Stimulated activated CD8-positive, alpha-beta memory T cell treated with anti-CD3 and anti-CD28 coated beads, Interleukin-2, amount 100 ng/mL, for 1 hour (primary cell): ENCODE measurements at places on chromosomes 6 and 20.

DNA sequence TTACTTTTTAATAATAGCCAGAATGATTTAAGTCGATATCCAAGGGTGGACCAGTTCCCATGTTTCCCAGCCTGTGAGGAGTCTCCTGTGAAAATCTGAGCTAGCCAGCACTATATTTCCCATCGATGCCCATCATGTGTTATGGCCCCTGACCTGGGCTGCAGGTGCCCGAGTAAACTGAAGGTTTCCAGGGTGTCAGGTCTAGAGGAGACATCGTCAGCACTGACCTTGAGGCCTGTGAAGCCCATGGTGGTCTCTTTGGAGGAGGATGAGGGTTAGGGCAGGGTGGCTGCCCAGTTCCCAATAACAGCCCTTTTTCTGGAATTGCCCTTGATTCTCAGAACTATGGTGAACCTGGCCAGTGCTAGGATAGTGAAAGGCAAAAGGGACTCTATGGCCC is 63.0 kb upstream of the TOP1 start:
- no peak for DNase-seq

DNA sequence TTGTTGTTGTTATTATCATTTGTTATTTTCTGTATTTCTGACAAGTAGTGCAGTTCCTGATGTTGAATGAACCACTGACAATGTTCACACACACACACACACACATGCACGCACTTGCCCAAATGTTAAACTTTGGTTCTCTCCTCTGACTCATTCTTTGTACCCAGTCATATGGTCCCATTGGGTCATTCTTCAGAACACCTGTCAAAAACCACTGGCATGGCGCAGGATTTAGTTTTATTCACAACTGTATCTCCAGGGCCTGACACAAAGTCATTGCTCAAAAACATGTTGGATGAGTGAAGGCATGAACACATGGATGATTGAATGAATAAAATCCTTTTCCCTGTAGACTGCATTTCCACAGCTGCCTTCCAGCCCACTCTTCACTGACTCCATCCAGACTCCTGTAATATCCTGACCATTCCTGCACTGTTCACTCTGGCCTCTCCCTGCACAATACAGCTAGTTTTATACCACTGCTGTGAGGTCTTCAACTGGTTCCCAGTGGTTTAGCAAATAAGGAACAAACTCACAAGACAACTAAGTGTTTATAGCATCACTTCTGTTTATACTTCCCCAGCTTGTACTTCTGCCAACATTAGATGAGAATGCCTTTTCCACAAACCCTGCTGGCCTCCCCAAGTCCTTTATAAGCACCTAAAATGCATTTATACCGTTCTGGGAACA is 6.9 kb upstream of the CST11 start:
- DNase-seq, result no peak

- no peak for DNase-seq
Measured at GRCh38 chr6:28371280-28371679, 21.5 kb downstream of the ZKSCAN3 start.

DNA sequence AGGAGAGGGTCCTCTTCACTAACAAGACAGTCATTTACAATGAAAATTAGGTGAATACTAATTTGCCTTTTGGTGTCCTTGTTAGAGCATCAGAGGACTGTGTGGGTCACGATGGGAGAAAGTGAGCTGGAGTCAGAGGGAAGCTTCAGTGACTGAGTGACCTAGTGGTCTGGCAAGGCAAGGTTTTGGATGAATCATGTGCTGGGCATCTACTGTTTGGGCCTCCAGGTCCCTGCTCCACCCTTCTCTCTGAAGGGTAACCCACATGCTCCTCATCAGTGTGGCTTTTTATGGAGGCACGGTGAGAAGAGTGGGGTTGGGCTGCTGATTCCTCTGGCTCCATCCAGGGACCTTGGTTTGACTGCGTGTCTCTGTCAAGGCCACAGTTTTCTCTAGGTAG is 60.5 kb upstream of the EXOC2 start:
- DNase-seq, result no peak

GRCh38 chr6:75620381-75621304 is 19.0 kb downstream of the SENP6 start:
- no peak for DNase-seq

- no peak for DNase-seq
Measured at GRCh38 chr6:148242180-148242579, 100.5 kb upstream of the SASH1 start.

GRCh38 chr6:88823998-88824397 is 139.4 kb downstream of the RNGTT start:
- DNase-seq, result no peak

GRCh38 chr20:32784369-32785080 is 22.3 kb downstream of the DNMT3B start:
- DNase-seq, result no peak

GRCh38 chr6:6872459-6873344 is 235.1 kb upstream of the RREB1 start:
- no peak for DNase-seq

GRCh38 chr6:2797564-2798031 is 32.4 kb downstream of the WRNIP1 start:
- DNase-seq, result no peak

- no peak for DNase-seq
Measured at GRCh38 chr6:72709431-72709830, 87.6 kb downstream of the KCNQ5 start.

- no peak for DNase-seq
Measured at GRCh38 chr20:63106108-63106764, 99.5 kb upstream of the BHLHE23 start.

DNA sequence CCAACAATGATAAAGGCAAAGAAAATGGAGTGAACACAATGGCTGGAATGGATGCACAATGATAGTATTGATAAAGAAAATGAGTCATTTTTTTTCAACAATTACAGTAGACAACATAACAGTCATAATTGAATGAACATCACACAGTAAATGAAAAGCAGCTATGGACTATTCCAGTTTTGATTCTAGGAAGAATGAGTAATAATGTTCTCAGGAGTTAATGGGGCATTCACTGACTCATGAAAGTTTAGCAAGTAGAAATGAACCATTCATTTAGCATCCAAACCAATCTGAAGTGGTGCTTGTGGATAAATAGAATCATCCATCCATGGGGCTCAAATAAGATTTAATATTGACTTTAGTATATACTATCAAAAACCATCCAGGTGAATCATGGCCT is 1029.5 kb upstream of the GJE1 start:
- DNase-seq, result no peak

DNA sequence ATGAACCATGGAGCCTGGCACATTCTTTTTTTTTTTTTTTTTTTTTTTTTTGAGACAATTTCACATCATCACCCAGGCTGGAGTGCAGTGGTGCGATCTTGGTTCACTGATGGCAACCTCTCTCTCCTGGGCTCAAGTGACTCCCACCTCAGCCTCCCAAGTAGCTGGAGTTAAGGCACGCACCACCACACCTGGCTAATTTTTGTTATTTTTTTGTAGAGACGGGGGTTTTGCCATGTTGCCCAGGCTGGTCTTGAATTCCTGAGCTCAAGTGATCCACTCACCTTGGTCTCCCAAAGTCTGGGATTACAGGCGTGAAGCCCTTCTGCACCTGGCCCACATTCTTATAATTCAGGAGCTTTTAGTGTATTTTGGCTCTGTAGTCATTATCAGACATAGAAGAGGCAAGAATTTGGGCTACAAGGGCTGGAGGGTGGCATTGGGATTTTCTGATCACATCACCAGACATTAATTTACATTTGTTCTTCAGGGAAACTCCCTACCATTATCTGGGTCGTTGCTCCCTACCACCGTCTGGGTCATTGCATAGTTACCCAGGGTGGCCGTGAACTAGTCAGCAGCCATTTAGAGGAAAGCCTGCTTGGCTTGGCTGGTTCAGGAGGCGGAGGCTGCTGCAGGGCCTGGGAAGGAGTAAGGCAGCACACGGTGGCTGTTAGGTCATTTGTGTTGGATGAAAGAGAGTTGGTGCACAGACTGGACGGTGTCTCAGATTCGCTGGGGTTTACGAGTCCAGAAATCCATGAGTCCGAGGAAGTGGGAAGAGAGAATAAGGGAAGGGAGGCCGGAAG is 17.6 kb downstream of the ARID1B start:
- DNase-seq, result no peak

GRCh38 chr6:74834967-74835366 is 370.9 kb downstream of the COL12A1 start:
- DNase-seq, result no peak

DNA sequence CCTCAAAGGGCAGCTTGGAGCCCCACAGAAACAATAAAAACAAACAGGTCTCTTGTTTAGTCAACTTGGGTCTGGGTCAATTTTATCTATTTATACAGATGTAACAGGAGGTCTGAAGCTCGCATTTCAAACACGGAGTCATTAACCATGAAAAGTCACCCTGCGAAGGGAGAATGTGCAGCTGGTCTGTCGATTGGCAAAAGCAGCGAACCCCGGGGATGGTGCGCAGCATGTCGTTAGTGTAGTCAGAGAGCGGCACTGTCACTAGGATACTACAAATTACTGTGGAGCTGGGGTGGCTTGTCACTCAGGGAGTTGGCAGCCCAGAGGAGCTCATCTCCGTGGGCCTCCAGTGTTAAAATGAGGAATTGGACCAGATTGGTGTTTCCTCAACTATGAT is 190.4 kb upstream of the ARG1 start:
- DNase-seq, result no peak

DNA sequence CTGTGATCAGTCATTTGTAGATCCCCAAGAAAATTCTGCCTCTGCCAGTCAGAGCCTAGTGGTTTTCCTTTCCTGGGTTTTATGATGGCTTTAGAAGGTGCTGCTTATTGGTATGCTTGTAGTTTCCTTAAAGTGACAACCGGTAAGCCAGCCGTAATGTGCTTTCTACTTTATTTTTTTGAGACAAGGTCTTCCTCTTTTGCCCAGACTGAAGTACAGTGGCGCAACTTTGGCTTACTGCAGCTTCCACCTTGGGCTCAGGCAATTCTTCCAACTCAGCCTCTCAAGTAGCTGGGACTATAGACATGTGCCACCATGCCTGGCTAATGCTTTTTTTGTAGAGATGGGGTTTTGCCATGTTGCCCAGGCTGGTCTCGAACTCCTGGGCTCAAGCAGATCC is 23.5 kb downstream of the MCM8 start:
- DNase-seq, result no peak

- no peak for DNase-seq
Measured at GRCh38 chr6:140385679-140386078, 1011.2 kb upstream of the CITED2 start.

GRCh38 chr6:37653229-37653628 is 44.5 kb downstream of the MDGA1 start:
- no peak for DNase-seq

DNA sequence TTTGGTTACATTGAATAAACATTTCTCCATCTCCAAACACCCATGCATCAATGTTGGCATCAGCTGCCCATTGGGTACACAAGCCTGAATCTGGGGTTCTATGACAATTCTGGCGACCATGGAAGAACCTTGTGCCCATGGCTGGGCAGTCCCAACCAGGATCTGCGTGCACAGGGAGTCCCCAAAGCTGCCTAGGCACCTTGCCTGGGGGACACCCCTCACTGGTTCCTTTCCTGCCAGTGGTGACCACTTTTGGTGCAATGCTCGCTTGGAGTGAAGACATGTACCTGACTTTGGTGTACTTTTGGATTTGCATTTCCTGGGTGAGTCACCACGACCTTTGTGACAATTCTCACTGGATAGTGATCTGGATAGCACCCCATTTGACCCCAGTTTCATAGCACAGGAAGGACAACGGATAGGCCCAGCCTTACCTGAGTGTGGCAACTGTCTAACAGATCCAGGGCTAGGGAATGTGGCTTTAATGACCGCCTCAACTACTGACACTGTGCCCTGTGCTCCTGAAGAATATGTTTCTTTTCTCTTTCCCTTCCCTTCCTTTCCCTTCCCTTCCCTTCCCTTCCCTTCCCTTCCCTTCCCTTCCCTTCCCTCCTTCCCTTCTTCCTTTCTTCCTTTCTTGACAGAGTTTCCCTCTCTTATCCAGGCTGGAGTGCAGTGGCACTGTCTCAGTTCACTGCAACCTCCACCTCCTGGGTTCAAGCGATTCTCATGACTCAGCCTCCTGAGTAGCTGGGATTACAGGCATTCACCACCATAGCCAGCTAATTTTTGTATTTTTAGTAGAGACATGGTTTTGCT is 7.1 kb downstream of the SPINT3 start:
- no peak for DNase-seq

DNA sequence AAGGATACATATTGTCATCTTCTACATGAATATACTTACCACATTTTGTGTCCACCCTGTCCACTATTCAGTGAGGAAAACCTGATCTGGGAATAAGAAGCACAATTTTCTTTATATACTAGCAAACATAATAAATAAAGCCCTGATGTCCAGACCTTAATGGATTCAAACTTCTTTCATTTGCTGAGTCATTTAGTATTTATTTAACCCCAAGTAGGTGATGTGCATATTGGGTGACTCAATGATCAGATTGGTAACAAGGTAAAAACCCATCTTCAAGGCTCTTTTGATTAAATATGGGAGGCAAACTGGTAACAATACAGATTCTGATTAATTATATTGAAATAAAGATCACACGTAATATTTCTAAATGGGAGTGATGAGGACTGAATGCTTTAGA is 1159.8 kb upstream of the EYS start:
- DNase-seq, result no peak

DNA sequence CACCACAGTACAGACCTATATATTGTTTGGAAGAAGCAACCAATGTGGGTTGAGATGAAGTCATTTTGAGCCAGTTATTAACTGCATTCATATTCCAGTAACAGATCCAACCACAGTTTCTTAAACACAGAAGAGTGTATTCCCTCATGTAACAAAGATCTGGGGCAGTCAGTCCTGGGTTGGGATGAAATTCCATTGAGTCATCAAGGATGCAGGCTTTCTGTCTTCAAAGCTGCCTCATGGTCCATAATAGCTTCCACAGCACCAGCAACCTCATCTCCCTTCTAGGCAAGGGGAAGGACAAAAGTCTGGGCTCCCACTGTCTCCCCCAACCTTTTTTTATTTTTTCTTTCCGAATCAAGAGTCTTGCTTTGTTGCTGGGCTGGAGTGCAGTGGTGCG is 2.9 kb upstream of the SOD2 start:
- DNase-seq, result no peak

GRCh38 chr6:47734831-47735481 is 36.6 kb downstream of the ADGRF4 start:
- no peak for DNase-seq

GRCh38 chr20:10665791-10666190 is 8.0 kb downstream of the JAG1 start:
- DNase-seq, result no peak

DNA sequence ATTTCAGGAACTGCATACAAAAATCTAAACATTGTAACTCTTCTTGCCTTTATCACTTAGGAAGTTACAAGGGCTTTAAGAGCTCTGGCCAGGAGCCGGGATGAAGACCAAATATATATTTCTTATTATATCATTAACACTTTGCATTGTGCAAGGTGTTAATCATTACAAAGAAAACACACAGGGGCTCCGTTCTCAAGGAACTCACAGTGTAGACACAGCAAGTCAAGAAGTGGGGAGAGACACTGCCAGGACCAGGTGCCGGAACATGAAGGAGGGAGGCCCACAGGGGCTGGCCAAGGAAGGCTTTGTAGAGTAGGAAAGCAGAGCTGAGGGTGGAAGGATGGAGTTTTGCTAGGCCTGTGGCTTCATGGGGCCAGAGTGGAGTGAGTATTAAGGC is 17.4 kb downstream of the ITPR3 start:
- DNase-seq, result no peak

- DNase-seq, result no peak
Measured at GRCh38 chr6:108841377-108841855, 6.8 kb upstream of the ARMC2 start.
